Natural killer cell treated with Interleukin-12 subunit alpha and Interleukin-12 subunit beta and Interleukin-15 and Interleukin-18, amount 100 ng/mL, for 72 hours (primary cell): ENCODE measurements at places on chromosomes 1 and 21. TPM values are rescaled to one million over a fixed set of nuclear protein-coding genes. Genes with fewer than 3 reads are reported as not detected.
A peak's percentile ranks its signal among the peaks of the same experiment; 100 is the strongest.

PPT1 gene
- 64.0 TPM for total RNA-seq

CACYBP gene
- 288 TPM for total RNA-seq

ERICH3 gene
- not detected for total RNA-seq

LCE6A gene
- not detected for total RNA-seq

CYYR1 gene
- total RNA-seq: not detected

C1orf116 gene
- not detected for total RNA-seq

GREM2 gene
- total RNA-seq: 0.57 TPM

S100B gene
- not detected for total RNA-seq

FALEC gene
- not detected for total RNA-seq

ORC1 gene
- 20.7 TPM for total RNA-seq

MX2 gene
- 7.9 TPM for total RNA-seq

E2F2 gene
- 15.5 TPM for total RNA-seq

RAB3B gene
- 0.08 TPM for total RNA-seq

CFHR3 gene
- total RNA-seq: not detected

CLEC20A gene
- not detected for total RNA-seq

TFAP2E gene
- 5.1 TPM for total RNA-seq

SPRR1A gene
- total RNA-seq: not detected

DENND2D gene
- total RNA-seq: 118 TPM

ABL2 gene
- 11.3 TPM for total RNA-seq

NCSTN gene
- 92.5 TPM for total RNA-seq

SH2D5 gene
- total RNA-seq: 0.14 TPM

INAVA gene
- total RNA-seq: 0.86 TPM

GRCh38 chr1:184292101-184292500 lies 94.7 kb upstream of the C1orf21 start:
- H3K4me1 ChIP-seq: no peaks in the 10 kb centered on the region
- H3K27me3 ChIP-seq: no peaks in the 10 kb centered on the region

DNA sequence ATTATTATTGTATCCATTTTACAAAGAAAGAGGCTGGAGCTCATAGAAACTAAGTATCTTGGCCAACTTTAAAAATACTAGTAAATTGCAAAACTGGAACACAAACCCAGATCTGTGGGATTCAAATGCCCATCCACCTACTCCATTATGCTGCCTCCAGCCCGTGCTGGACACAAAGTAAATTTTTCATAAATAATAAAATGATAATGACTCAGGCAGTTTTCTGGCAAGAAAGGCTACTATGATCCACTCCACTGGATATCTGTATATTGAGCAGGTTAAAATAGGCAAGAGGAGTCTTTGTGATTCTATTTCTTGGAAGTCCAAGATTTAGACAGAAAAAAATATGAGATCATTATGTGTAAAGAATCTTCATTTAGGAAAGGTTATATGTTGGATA lies 138.3 kb upstream of the DUSP10 start:
- no peak overlapping the region for H3K4me3 ChIP-seq
- no peaks in the 10 kb centered on the region for H3K36me3 ChIP-seq
- DNase-seq: no peak
- no peak overlapping the region for H3K27ac ChIP-seq
- H3K4me1 ChIP-seq: peaks cover 8% of the 10 kb centered on the region

DNA sequence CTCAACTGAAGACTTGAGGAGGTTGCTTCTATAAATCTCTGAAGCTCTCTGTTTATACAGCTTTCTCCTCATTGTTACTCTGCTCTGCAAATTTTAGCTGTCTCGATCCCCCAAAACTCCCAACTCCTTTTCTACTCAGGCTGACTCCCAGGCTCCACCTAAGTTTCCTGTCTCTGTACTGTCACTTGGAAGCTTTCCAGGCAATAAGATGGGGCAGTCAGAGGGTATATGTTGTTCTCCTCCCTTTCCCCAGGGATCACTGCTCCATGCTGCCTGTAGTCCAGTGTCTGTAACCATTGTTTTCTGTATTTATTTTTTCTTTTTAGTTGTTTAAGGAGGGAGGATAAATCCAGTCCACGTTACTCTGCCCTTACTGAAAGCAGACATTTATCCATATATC lies 13.4 kb downstream of the TSNAX start:
- DNase-seq: no peak
- H3K27ac ChIP-seq: no peak overlapping the region
- no peaks in the 10 kb centered on the region for H3K27me3 ChIP-seq
- peaks cover 14% of the 10 kb centered on the region for H3K4me1 ChIP-seq

GRCh38 chr1:24990779-24991641 lies 60.9 kb upstream of the RUNX3 start:
- peak overlapping the region; percentile 72 for H3K4me3 ChIP-seq
- peaks cover 64% of the 10 kb centered on the region for H3K4me1 ChIP-seq
- H3K27ac ChIP-seq: peak overlapping the region; percentile 89

DNA sequence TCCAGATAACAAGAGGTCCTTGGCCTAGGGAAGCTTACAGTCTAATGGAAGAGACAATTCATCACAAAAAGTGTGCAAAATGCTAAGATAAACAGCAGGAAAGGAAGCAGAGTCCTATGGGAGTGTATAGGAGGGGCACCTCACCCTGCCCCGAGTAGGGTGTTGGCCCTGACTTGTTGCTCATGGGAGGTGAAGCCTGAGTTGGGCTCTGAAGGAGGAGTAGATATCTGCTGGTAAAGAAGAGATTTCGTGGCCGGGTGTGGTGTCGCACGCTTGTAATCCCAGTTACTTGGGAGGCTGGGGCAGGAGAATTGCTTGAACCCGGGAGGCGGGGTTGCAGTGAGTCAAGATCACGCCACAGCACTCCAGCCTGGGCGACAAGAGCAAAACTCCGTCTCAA lies 18.6 kb upstream of the GPR37L1 start:
- H3K4me3 ChIP-seq: no peak overlapping the region
- no peaks in the 10 kb centered on the region for H3K36me3 ChIP-seq
- DNase-seq: no peak
- H3K27me3 ChIP-seq: peaks cover 3% of the 10 kb centered on the region

DNA sequence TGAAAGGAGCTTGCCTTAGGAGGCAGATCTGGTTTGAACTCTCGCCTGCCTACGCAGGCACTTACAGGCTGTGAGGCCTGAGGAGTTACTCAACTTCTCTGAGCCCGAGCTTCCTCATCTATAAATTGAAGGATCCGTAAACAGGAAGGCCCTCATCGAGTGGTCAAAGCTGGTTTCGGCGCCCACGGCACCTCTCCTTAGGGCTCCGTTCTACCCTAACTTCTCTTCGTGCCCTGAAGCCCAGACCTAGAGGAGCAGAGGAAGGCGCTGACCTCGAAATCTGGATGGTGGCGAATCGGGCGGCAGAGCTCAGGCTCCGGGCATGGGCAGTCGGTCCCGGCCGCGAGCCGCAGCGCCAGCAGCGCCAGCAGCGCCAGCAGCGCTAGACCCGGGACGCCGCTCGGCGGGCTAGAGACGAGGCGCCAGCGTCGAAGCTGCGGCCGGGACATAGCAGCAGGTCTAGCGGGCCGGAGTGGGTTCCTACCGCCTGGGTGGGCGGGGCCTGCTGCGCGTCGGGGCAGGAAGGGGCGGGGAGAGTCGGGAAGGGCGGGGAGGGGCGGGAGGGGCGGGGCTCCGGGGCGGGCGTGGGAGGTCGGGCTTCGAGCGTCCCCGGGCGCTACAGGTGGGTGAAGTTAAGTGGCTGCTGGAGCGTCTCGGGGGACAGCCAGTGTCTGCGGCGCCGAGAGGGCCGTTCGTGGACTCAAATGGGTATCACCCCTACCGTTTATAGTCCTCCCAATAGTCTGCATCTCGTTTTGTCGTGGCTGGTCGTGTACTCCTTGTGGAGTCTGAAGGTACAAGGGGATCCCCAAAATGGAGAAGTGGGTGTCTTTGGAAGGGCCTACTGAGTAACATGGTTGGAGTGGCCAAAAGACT lies at the start of gene CTBS:
TSS of gene CTBS (minus strand) at position 474 of the 876 bp plus-strand sequence. CDS start at position 449, 25 bp downstream.
- peak within 1 kb of the TSS; percentile 98 for H3K4me3 ChIP-seq
- H3K36me3 ChIP-seq: peaks cover 17% of the 10 kb centered on the region
- peak within 1 kb of the TSS; percentile 92 for H3K27ac ChIP-seq
- peak; percentile 90 for DNase-seq
- H3K27me3 ChIP-seq: no peaks in the 10 kb centered on the region

DNA sequence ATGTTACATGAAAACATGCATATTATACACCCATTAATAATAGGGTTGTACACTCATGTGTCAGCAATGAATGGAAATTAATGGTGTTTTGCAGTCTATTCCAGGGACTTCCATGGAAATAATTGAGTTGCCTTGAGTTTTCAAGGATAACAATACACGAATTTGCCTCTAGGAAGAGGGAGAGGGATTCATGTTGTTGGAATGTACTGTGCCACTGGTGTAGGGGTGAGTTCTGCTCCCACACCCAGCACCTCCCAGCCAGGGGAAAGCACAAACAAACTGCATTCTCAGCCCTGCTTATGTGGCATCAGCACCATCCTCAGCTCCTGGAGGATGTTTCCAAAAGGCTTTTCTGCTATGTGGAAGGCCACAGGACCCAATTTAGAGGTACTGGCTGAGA lies 57.8 kb downstream of the BCAR3 start:
- H3K4me3 ChIP-seq: no peak overlapping the region
- H3K27me3 ChIP-seq: no peaks in the 10 kb centered on the region
- peaks cover 8% of the 10 kb centered on the region for H3K4me1 ChIP-seq
- H3K36me3 ChIP-seq: no peaks in the 10 kb centered on the region

DNA sequence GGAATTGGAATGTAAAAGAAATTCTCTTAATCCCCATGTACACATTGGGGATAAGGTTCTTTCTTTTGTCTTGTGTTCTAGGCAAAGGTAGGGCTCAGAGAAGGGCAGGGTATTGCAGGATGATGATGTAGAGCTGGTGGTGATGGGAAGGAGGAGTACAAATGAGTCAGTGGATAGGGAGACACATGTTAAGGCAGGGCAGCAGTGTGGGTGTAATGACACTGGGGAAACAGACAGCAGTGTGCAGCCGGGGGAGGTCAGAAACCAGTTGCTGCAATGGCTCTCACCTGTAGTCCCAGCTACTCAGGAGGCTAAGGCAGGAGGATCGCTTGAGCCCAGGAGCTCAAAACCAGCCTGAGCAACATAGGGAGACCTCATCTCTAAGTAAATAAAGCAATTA lies 5.1 kb downstream of the NLRP3 start:
- no peak for DNase-seq

DNA sequence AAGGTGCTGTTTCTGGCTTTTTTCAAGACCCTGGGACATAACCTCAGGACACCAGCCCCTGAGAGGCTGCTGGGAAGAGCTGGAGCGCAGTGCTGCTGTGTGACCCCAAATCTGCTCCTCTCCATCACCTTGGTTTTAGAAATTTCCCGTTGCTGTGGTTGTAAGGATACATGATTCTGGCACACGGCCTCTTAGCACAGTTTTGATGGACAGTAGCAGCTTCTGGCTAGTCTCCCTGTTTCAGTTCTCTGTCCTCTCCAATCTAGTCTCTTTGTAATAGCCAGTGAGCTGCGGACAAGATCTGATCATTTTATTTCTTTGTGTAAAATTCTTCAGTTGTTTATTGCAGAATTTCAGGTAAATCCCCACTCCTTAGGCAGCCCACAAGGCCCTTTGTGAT lies 3.1 kb downstream of the CLIC6 start:
- H3K4me1 ChIP-seq: peaks cover 3% of the 10 kb centered on the region
- H3K36me3 ChIP-seq: no peaks in the 10 kb centered on the region
- H3K27me3 ChIP-seq: peaks cover 29% of the 10 kb centered on the region

DNA sequence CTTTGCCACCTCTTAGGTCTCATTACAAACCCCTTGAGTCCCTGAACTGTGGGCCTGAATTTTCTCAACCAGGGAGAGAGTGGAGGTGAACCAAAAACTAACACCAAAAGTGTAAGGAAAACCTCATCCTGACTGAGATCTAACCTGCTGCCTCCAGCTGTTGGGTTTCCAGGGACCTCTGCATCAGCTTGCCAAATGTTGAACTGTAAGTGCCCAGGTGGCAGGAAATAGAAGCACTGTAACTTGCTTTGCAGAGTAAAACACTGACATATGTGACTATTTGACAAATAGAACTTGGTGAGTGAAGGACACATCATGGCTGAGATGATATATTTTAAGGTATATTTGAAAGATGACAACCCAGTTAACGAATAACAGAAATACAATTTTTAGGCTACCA lies 48.4 kb upstream of the NR5A2 start:
- no peaks in the 10 kb centered on the region for H3K4me1 ChIP-seq
- no peak for DNase-seq
- no peak overlapping the region for H3K4me3 ChIP-seq

GRCh38 chr1:156162430-156163037 lies 9.1 kb downstream of the SEMA4A start:
- H3K4me3 ChIP-seq: no peak overlapping the region
- H3K27me3 ChIP-seq: no peaks in the 10 kb centered on the region
- no peaks in the 10 kb centered on the region for H3K36me3 ChIP-seq
- H3K27ac ChIP-seq: no peak overlapping the region

- H3K36me3 ChIP-seq: no peaks in the 10 kb centered on the region
- H3K27ac ChIP-seq: no peak overlapping the region
- no peak for DNase-seq
- H3K27me3 ChIP-seq: peaks cover 12% of the 10 kb centered on the region
- H3K4me3 ChIP-seq: no peak overlapping the region
- H3K4me1 ChIP-seq: no peaks in the 10 kb centered on the region
Measured at GRCh38 chr1:91153341-91153740, 131.5 kb upstream of the ZNF644 start.

DNA sequence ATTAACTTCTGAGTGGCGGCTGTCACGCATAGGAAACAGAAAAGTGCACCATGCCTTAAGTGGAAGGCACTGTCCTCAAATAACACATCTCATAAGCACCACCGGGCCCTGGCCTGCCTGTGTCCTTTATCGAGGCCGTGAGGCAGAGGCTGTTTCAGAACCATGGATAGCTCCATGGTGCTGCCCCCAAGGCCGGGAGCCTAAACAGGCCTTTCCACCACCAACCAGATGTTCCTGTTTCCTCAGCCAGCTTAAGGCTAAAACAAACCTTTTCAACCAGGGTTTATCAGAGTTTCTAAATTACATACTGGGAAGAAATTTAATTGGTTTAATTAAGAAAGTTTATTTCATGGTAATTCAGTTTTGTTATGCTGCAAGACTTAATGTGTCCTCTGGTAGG lies 114.4 kb downstream of the DMRTA2 start:
- H3K27me3 ChIP-seq: peaks cover 16% of the 10 kb centered on the region
- H3K36me3 ChIP-seq: no peaks in the 10 kb centered on the region
- H3K27ac ChIP-seq: no peak overlapping the region
- DNase-seq: no peak
- no peaks in the 10 kb centered on the region for H3K4me1 ChIP-seq

- H3K4me1 ChIP-seq: no peaks in the 10 kb centered on the region
- no peaks in the 10 kb centered on the region for H3K36me3 ChIP-seq
- H3K27me3 ChIP-seq: no peaks in the 10 kb centered on the region
- H3K4me3 ChIP-seq: no peak overlapping the region
- H3K27ac ChIP-seq: no peak overlapping the region
Measured at GRCh38 chr1:106880226-106880625, 176.2 kb upstream of the PRMT6 start.

- DNase-seq: no peak
- no peak overlapping the region for H3K4me3 ChIP-seq
- H3K27ac ChIP-seq: no peak overlapping the region
- no peaks in the 10 kb centered on the region for H3K4me1 ChIP-seq
- H3K27me3 ChIP-seq: peaks cover 14% of the 10 kb centered on the region
Measured at GRCh38 chr1:109750241-109750882, 9.5 kb upstream of the GSTM3 start.

DNA sequence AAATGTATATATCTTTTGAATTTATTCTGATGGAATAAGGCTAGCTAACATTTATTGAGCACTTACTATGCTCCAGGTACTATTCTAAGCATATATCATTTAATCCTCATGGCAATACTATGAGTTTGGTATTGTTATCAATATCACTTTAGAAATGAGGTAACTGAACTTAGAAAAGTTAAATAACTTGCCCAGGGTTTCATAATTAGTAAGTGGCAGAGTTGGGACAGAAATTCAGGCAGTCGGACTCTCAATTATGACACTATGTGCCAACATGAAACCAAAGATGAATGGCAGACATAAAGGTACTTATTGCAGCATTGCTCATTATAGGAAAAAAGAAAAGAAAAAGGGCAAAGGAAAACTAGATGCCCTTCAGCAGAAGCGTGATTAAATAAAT lies 48.2 kb downstream of the RAB3GAP2 start:
- H3K4me3 ChIP-seq: no peak overlapping the region
- no peak for DNase-seq
- H3K27me3 ChIP-seq: no peaks in the 10 kb centered on the region
- no peak overlapping the region for H3K27ac ChIP-seq
